ENCODE measurements at places on chromosomes 2 and 18.

GRCh38 chr2:43773876-43774613, at the start of gene DYNC2LI1:
TSS of gene DYNC2LI1 (plus strand) at chr2:43774039. CDS start at chr2:43774139, 100 bp downstream.
- DNase-seq = peak; percentile 52

GRCh38 chr18:48781988-48782363, 168.8 kb downstream of the SMAD7 start:
- no peak for DNase-seq

DNA sequence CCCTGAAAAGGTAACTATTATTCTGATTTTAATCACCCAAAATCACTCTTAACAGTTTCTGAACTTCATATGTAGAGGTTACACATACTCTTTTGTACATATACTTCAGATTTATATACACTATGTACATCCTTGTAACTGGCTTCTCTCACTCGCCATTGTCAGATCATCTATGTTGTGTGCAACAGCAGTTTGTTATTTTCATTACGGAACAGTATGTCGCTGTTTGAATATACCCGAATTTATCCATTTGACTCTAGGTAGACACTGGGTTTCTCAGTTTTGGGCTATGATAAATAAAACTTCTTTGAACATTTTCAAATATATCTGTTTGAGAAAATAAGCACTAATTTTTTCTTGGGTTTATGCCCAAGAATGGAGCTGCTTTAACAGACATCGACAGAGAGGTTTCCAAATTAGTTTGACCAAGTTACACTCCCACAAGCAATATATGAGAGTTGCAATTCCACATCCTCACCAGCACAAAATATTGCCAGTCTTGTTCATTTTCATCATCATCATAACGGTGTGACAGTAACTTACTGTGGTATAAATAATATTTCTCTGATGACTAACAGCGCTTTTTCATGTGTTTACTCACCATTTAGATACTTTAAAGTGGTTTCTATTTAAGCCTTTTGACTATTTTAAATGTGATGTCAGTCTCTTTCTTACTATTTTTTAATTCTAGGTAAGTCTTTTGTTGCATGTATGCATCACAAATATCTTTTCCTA, 80.9 kb downstream of the SMC6 start:
- DNase-seq = no peak

GRCh38 chr2:168452781-168453180, 3.3 kb upstream of the CERS6 start:
- DNase-seq = no peak

- DNase-seq = no peak
These were observed 357.5 kb upstream of the ETAA1 start for GRCh38 chr2:67039517-67040103.

DNA sequence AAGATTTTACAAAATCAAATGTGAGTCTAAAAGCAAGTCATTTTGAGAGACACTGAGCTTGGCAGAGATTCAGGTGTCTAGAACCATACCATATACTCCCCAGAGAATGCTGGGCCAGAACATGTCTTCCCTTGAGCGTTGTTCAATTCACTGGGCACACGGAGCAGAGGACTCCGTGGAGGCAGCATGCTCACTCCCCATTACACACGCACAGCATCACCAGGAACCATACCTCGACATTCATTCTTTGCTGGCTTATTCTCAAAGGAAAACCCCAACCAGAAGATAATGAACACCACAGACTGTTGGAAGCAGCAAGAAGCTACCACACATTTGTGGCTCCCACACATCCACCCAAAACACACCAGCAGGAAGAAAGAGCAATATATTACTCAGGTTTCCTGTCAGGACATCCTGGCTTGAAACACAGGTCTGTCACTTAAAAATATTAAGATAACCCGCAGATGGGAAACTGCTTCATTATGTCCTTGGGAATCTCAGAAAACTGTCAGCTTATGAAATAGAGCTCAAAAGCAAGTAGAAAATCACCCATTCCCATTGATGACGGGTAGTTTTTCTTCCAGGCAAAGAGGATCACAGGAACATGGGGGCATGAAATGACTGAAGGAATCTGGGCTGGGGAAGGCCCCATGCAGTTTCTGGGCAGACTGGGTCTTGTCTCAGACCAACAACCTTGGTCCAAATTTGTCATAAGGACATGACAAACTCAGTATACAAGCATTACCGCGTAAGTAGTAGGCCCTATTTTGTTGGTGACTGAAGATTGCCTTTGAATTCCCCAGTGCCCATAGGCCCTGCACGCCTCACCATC, 46.4 kb downstream of the PCBP1 start:
- DNase-seq = no peak

- no peak for DNase-seq
These were observed 73.1 kb downstream of the IRS1 start for GRCh38 chr2:226726546-226726945.

DNA sequence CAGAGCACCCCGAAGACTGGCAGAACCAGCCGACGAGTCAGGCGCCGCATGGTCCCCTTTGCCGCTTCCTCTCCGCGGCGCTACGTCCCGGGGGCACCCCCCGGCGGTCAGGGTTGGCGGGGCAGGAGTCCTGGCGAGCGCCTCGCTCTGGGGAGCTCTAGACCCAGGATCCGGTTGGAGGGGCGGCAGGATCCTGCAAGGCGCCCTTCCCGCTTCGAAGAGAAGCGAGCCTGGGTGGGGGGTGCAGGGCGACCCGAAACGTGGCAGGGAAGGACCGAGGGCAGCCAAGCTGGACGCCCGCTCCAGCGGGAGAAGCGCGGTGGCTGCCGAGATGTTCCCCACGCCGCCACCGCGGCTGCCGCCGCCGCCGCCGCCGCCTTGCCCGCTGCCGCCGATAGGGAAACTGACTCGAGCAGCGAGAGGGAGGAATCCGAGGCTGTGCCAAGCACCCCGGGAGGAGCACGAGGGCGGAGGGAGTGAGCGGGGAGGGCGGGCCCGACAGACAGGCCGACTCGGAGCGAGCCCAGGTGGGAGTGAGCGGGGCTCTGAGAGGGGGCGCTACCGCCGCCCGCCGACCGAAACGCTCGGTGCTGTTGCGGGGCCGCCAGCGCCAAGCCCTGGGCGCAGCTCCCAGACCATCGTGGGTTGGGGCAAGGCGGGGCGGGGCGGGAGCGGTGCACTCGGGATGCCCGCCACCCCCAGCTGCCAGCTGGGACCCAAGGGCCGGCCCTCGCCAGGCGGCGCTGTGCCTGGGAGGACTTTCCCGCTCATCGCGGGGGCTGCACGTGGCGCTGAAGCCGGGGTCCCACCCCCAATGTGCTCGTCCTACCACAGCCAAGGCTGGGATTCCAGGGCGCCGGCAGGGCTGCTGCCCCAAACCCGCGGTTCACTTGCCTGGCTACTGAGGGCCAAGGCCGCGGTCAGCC, at the start of gene GALNT14:
TSS of gene GALNT14 (minus strand) at position 404 of the 926 bp plus-strand sequence. CDS start at position 50, 354 bp downstream.
- DNase-seq = no peak

DNA sequence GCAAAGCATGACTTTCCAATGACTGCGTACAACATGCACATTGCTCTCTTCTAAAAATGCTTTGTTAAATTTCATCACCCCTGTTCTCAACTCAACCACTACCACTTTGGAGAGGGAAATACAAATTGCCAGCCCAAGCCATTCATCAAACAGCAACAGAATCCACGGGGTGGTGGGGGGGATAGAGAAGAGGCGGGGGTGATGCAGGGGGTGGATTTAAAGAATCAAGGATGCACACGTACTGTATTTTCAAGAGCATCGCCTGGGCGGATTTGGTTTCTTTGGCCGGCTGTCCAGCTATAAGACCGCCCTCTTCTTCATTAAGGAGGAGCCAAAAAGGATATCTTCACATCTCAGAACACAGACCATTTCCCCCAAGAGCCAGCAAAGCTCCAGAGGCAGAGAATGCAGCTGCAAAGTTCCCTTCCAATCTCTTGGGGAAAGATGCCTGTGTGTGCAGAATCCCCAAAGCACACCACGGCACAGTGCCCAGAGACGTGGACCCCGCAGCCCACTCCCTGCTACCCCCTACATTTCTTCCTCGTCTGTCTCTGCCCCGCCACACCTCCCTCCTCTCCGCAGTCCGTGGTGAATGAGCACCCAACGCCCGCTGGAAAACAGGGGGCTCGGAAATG, 977 bp downstream of the SLC8A1 start:
- no peak for DNase-seq

- no peak for DNase-seq
These were observed 60.4 kb downstream of the ZBTB7C start for GRCh38 chr18:48348739-48349138.

GRCh38 chr2:216389570-216389969, 17.3 kb upstream of the MARCHF4 start:
- no peak for DNase-seq

DNA sequence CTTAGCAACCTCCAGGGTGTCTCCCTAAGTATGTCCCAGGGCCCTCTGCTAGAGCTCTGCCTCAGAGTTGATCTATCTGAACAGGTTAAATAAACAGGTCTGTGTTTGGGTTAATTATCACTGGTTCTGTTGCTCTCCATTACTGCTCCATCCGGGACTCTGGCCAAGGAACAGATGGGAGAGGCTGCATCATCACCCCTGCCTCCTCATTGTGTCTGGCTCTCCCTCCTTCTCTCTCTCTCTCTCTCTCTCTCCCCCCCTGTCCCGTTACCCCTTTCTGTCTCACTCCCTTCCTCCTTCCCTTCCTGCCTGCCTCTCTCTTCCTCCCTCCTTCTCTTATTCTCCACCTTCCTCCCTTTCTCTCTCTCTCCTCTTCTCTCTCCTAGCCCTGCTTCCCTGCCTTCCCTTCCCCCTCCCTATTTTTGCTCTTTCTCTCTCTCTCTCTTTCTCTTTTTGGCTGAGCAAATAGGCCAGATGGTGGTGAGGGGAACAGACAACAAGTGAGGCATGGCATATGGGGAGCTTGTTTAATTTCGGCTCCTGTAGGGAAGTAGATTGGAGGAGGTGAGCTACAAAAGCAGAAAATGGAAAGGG, 62.1 kb downstream of the SETBP1 start:
- no peak for DNase-seq

- DNase-seq = no peak
These were observed 150.7 kb downstream of the RAB3GAP1 start for GRCh38 chr2:135202751-135203150.

DNA sequence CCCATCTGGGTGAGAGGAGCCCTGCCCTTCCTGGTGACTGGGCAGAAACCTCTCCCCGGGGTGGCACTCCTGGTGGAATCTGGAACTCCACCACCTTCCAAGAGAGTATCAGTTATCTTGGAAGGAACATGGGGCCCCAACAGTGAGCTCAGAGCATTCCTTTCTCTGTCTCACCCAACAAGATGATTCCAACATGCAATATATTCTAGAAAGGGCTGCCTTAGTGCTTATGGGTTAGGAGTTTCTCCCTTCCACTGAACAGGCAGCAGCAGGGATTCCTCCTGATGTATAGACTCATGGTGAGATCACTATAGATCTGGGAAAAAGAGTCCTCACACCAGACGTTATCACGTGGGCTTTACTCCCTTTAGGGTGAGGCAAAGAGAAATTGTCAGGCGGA, 147.1 kb downstream of the COL4A4 start:
- DNase-seq = no peak

- no peak for DNase-seq
These were observed 238.8 kb upstream of the TANK start for GRCh38 chr2:160921386-160921964.

- no peak for DNase-seq
These were observed 63.5 kb downstream of the HDAC4 start for GRCh38 chr2:239337122-239337876.

- DNase-seq = no peak
These were observed 79.9 kb upstream of the FAM237A start for GRCh38 chr2:206562375-206562774.

DNA sequence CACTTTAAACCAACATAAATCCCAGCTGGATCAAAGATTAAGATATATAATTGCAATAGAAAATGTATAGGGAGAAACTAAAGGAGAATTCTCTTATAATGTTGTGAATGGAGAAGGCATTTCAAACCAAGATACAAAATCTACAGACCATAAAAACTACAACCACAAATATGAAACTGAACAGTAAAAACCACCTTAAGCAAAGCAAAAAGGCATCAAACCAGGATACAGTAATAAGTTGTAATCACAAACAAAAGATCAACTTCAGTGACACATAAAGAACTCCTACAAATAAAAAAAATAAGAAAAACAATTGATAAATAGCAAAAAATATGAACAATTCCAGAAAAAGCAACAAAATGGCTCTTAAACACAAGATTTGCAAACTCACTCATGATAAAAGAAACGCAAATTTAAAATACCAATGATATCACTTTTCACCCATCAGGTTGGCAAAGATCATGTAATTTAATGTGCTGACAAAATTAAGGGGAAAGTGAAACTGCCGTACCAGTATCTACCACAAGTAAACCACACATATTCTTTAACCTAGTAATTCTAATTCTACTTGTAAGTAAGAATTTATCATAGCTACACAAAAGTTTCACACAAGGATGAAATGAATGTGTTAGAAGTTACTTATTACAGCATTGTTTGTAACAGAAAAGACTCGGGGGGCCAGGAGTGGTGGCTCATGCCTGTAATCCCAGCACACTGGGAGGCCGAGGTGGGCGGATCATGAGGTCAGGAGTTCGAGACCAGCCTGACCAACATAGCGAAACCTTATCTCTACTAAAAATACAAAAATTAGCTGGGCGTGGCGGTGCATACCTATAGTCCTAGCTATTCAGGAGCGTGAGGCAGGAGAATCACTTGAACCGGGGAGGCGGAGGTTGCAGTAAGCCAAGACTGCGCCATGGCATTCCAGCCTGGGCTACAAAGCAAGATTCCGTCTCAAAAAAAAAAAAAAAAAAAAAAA, 101.9 kb downstream of the USP34 start:
- no peak for DNase-seq

DNA sequence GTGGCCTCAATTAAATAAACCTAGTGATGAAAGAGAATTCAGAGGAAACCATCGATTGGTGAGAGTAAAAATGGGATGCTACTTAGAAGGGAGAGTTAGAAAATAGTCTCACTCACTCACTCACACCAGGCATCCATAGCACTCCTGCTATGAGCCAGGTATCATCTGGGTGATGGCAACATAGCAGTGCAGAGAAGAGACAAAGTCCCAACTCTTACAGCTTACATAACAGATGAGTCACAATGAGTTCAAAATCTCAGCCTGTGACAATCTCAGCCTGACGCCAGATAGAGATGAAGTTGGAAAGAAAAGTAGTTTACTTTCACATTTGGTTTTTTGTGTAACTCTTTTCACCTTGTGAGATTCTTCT, 55.4 kb upstream of the THOC1 start:
- no peak for DNase-seq

- DNase-seq = no peak
These were observed 10.2 kb downstream of the TNFAIP6 start for GRCh38 chr2:151367571-151367970.

DNA sequence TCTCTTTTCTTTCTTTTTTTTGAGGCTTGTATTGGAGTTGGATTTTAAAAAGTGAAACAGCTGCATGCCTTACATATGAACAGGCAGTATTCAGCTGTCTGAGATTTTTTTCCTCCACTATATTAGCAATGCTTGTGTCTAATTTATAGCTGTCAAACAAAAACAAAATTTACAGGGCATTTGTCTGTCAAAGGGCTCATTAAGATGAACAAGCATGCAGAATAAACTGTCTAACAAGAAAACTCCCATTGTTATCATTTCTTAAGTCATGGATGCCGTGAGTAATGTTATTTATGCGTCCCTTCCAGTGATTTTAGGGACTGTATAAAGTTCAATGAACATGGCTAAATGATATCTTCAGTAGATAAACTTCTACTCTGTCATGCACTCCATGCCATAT, 674.7 kb downstream of the PLCL1 start:
- DNase-seq = no peak

GRCh38 chr18:8005870-8006569, 438.9 kb downstream of the PTPRM start:
- DNase-seq = no peak

Data from GOT3 (cell line).